ENCODE measurements at places on chromosomes 2 and 18.

DNA sequence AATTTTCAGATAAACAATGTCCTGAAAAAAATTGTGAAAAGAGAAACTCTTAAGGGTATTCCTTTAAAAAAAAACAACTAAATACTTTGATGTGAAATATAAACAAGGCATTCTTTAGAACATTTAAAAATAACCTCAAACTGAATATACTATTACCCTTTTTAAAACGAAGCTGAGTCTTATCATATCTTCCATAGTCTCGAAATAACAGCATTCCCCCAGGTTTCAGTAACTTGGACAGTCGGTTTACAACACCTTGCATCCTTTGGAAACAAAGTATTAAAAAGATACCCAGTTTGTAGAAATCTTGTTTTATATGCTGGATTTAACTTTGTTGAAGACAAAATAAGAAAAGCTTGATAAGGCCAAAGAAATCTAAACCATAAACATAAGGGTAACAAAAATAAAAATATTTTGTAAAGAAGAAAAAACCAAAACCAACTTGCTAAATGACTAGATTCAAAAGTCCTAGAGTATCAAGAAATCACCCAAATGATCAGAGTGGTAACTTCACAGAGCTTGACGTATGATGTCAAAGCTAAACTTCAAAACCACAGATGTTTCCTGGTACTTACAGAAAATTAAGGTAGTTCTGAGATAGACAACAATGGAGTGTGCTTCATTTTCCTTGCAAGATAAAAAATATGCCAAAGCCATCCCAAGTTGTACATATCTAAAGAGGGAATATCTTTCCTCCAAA lies 107.8 kb downstream of the METTL8 start:
- no peak for DNase-seq

DNA sequence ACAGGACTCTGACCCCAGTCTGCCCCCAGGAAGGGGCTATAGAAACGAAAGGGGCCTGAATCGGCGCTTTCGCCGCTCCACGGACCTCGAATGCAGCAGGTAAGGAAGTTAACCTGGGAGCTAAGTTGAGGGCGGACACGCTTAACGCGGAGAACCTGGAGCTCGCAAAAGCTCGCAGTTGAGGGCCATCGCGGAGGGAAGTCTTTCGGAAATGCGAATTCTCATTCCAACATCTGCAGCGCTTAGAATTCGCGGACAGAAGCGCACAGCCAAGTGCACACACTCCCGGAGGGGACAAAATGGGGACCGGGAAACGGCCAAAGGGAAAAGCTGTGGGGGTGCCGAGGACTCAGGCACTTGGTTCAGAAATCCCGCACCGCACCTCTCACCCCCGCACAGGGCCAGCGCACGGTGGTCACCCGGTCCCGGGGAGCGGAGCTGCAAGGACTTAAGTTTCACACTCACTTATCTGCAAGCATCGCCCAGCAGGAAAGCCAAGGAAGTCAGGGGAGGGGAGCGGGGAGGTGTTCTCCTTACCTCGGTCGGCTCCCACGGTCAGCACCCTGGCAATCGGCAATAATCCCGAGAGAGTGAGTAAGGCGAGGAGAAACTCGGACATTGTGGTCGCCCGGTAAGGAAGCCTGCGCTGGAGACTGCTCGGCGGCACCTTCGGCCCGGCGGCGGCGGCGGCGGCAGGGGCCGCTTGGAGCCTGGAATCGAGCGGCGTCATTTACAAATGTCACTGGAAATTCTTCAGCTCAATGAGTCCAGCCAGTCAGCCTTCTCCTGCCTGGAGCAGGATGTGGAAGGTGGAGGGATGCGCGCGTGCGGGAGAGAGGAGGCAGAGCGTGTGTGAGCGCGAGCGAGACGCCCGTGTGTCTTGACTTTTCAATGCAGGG lies 456 bp downstream of the LRP1B start:
- no peak for DNase-seq

DNA sequence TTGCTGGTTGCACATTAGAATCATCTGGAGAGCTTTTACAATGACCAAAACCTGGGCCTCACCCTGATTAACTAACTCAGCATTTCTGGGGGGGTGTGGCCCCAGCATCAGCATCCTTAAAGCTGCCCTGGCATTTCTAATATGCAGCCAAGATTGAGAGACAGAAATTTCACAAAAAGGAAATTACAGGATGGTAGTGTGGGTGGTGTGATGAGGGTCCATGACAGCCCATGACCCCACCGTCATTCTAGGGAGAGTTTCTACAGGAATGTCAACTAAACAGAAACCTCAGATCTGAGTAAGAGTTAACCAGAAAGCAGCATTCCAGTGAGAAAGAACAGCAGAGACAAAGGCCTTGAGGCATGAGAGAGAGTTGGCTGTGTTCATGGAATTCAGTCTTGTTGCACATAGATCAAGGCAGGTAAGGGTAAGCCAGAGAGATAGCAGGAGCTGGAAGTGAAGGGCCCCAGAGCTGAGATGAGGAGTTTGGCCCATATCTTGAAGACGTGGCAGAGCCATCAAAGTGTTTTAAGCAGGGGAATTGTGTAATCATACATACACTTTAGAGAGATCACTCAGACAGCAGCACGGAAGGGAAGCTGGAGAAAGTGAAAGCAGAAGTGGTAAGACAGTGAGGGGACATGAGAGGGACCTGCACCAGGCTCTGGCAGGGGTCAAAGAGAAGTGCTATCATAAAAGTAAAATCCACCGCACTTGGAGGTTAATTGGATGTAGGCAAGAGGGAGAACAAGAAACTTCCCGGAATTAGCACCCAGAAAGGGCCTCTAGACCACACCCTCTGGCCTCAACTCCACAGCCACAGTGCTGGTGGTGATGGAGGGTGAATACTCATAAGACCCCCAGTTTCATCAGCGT lies 7.8 kb upstream of the TRABD2A start:
- no peak for DNase-seq

GRCh38 chr2:25700221-25700660 lies 26.9 kb upstream of the DTNB start:
- no peak for DNase-seq

DNA sequence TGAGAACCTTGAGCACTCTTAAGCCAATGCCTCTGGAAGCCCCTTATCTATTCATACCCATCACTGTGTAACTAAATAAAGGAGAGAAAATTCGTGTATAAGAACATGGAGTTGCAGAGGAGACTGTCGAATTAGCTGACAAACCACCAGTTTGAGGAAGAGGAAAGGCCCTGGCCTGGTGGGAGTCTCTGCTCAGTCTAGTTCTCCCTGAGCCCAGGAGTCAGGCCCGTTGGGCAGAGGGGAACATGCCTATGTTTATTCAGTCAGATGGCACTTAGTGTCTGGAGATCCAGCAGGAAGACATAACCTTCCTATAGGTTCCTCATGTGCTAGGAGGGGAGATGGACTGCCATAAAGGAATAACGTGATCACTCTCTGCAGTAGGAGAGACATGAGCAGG lies 60.3 kb downstream of the MGAT5 start:
- DNase-seq, result no peak

GRCh38 chr2:29006092-29006979 lies 25.2 kb downstream of the TOGARAM2 start:
- DNase-seq, result no peak

DNA sequence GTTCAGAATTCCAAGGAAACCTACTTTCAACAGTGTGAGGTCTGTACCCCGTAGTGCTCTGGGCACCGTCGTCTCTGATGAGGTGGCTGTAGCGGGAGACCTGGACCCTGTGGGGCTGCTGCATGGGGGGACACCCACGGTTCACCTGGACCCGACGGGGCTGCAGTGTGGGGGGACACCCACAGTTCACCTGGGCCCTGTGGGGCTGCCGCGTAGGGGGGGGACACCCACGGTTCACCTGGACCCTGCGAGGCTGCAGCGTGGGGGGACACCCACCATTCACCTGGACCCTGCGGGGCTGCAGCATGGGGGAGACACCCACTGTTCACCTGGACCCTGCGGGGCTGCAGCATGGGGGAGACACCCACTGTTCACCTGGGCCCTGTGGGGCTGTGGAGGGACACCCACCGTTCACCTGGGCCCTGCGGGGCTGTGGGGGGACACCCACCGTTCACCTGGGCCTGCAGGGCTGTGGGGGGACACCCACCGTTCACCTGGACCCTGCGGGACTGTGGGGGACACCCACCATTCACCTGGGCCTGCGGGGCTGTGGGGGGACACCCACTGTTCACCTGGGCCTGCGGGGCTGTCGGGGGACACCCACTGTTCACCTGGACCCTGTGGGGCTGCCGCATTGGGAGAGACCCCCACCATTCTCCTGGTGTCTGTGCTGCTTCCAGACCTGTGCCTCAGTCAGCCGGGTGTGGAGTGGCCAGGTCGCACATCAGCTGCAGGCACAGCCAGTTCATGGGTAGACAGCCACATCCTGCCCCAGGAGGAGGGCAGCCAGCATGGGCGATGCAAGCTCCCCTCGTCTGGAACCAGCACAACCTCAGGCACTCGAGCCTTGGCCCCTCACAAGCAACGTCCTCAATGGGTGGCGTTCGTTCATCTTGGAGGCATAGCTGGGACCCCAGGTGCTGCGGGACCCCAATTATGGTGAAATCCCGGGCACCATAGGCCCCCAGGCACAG lies 114.5 kb downstream of the TMEM18 start:
- DNase-seq, result no peak

- no peak for DNase-seq
Measured at GRCh38 chr2:105256431-105257047, 15.0 kb downstream of the GPR45 start.

- no peak for DNase-seq
Measured at GRCh38 chr2:19573784-19574183, 215.4 kb upstream of the OSR1 start.

GRCh38 chr2:124343827-124344498 lies 318.9 kb downstream of the CNTNAP5 start:
- DNase-seq, result no peak
